Naive B cell (primary cell): ENCODE measurements at places on chromosomes 3 and 15. TPM values are rescaled to one million over a fixed set of nuclear protein-coding genes. Genes with fewer than 3 reads are reported as not detected.
A peak's percentile ranks its signal among the peaks of the same experiment; 100 is the strongest.

DNA sequence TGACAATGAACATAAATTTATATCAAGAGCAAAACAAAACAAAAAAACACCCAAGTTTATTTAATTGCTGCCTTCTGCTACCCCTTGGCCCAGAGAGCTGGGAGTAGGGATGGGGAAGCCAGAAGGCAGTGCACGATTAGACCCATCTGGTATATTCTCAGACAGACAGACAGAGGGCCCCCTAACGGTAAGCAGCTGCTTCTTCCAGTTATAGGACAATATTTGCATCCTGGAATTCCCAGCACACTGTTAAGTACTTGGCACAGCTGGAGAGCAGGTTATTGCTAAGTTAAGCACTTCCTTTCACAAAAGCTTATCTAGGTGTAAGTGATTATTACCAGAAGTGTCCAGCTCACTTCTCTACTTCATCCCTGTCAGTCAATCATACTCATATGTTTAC, 39.3 kb downstream of the C2CD4B start:
- H3K36me3 ChIP-seq, result no peaks in the 10 kb centered on the region
- no peak overlapping the region for H3K27ac ChIP-seq
- DNase-seq, result no peak
- H3K4me1 ChIP-seq, result no peaks in the 10 kb centered on the region
- H3K4me3 ChIP-seq, result no peak overlapping the region
- H3K27me3 ChIP-seq, result peaks cover 21% of the 10 kb centered on the region

The CPA3 gene
- polyA plus RNA-seq, result 0.31 TPM

GRCh38 chr3:172192830-172193415, 153.5 kb downstream of the FNDC3B start:
- no peaks in the 10 kb centered on the region for H3K4me1 ChIP-seq
- H3K36me3 ChIP-seq, result no peaks in the 10 kb centered on the region
- DNase-seq, result no peak
- no peak overlapping the region for H3K27ac ChIP-seq

- no peak overlapping the region for H3K27ac ChIP-seq
- H3K36me3 ChIP-seq, result no peaks in the 10 kb centered on the region
- no peaks in the 10 kb centered on the region for H3K27me3 ChIP-seq
- no peak for DNase-seq
Measured at GRCh38 chr3:110881069-110881468, 190.5 kb upstream of the NECTIN3 start.

GRCh38 chr3:5510300-5510699, 322.8 kb downstream of the EDEM1 start:
- H3K4me1 ChIP-seq, result no peaks in the 10 kb centered on the region
- DNase-seq, result no peak
- H3K27me3 ChIP-seq, result peaks cover 7% of the 10 kb centered on the region
- H3K4me3 ChIP-seq, result no peak overlapping the region
- peaks cover 16% of the 10 kb centered on the region for H3K36me3 ChIP-seq
- H3K27ac ChIP-seq, result no peak overlapping the region

The COL7A1 gene
- not detected for polyA plus RNA-seq

- DNase-seq, result no peak
- no peak overlapping the region for H3K4me3 ChIP-seq
- no peaks in the 10 kb centered on the region for H3K36me3 ChIP-seq
- no peaks in the 10 kb centered on the region for H3K4me1 ChIP-seq
- no peak overlapping the region for H3K27ac ChIP-seq
Measured at GRCh38 chr15:98382139-98382538, 266.2 kb upstream of the IGF1R start.

The CPLX3 gene
- polyA plus RNA-seq, result not detected

DNA sequence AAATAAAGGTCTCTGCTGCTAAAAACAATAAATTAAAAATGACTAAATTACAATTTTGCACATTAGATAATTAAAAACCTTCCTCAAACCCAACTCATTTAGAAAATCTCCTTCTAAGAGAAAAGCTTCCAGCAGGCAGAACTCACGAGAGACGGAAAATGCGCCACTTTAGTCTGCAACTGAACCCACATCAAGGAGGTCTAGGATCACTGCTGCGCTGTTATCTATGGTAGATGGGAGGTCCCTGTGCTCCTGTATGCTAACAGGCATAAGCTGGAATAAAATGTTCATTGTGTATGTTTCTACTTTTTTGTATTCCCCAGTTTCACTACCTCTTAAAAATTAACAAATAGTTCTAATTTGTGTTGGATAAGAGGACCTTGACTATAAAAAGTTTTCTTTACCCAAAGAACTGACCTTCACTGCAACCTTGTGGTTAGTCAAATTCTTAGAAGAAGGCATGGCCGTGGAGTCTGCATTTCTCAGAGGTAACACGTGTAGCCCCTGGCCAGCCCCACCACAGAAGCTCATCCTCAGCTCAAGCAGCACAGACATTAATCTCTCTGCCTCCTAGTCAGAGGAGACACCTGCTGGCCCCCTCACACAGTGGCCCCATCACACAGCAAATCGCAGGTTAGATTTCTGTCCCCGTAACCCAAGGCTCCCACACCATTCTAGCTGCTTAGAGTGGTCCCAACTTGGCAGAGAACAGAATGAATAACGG, 22.3 kb downstream of the STIMATE start:
- no peak for DNase-seq
- H3K27ac ChIP-seq, result no peak overlapping the region
- H3K36me3 ChIP-seq, result no peaks in the 10 kb centered on the region
- peaks cover 9% of the 10 kb centered on the region for H3K4me1 ChIP-seq
- H3K27me3 ChIP-seq, result no peaks in the 10 kb centered on the region

DNA sequence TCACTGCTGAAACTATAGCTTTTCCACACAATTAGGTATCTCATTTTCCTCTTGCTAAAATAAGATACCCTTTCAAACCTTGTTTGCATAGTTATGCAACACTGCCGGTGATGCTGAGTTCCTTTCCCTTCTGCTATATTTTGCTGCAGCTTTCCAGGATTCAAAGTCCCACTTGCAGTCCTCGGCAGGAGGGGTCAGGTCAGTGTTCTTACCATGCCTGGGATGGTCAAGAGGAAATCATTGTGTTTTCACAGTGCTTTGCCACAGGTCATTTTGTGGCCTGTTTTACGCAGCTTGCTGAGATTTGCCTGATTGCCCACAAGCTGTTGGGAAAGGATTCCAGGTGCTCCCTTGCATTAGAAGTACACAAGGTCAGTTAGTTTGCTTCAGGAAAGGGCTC, 156.9 kb downstream of the B3GALNT1 start:
- H3K36me3 ChIP-seq, result no peaks in the 10 kb centered on the region
- H3K27ac ChIP-seq, result peak overlapping the region; percentile 34
- no peak for DNase-seq
- no peak overlapping the region for H3K4me3 ChIP-seq

The RFTN1 gene
- polyA plus RNA-seq, result 116 TPM

The CHCHD6 gene
- 8.7 TPM for polyA plus RNA-seq

- DNase-seq, result no peak
- H3K4me1 ChIP-seq, result peaks cover 22% of the 10 kb centered on the region
- no peaks in the 10 kb centered on the region for H3K36me3 ChIP-seq
- no peak overlapping the region for H3K27ac ChIP-seq
- no peak overlapping the region for H3K4me3 ChIP-seq
Measured at GRCh38 chr3:30198162-30198561, 408.2 kb upstream of the TGFBR2 start.

DNA sequence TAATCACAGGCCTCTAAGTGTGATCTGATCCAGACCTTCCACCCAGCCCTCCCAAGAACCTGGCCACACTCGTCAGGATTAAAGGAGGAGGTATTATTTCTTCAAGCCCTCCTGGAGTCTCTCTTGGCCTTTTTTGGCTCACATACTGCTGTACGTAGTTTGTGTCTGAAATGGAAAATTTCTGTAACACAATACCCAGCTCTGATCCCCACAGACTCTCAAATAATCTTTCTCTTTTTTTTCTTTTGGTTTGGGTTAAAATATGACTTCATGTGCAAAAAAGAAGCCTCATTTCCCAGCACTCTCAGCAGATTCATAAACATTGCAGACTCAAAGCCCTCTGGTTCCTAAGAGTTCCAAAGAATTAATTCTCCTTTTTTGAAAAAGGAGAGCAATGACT, 96.5 kb upstream of the PHLDB2 start:
- no peaks in the 10 kb centered on the region for H3K4me1 ChIP-seq
- no peaks in the 10 kb centered on the region for H3K36me3 ChIP-seq
- no peaks in the 10 kb centered on the region for H3K27me3 ChIP-seq
- DNase-seq, result no peak

GRCh38 chr3:101735833-101736232, 11.4 kb downstream of the CEP97 start:
- no peak overlapping the region for H3K4me3 ChIP-seq
- no peaks in the 10 kb centered on the region for H3K27me3 ChIP-seq
- peaks cover 2% of the 10 kb centered on the region for H3K4me1 ChIP-seq

The APOD gene
- polyA plus RNA-seq, result 2.1 TPM

- DNase-seq, result peak; percentile 50
- H3K4me1 ChIP-seq, result peaks cover 57% of the 10 kb centered on the region
- no peaks in the 10 kb centered on the region for H3K27me3 ChIP-seq
- H3K36me3 ChIP-seq, result peaks cover 7% of the 10 kb centered on the region
- H3K4me3 ChIP-seq, result peak overlapping the region; percentile 76
- peak overlapping the region; percentile 98 for H3K27ac ChIP-seq
Measured at GRCh38 chr3:71402911-71403310, 180.6 kb downstream of the FOXP1 start.

- H3K27ac ChIP-seq, result peak overlapping the region; percentile 96
- no peak overlapping the region for H3K4me3 ChIP-seq
- H3K36me3 ChIP-seq, result peaks cover 18% of the 10 kb centered on the region
- H3K27me3 ChIP-seq, result no peaks in the 10 kb centered on the region
- H3K4me1 ChIP-seq, result peaks cover 42% of the 10 kb centered on the region
Measured at GRCh38 chr3:36877930-36878685, 66.7 kb downstream of the TRANK1 start.

The AQP9 gene
- polyA plus RNA-seq, result 0.12 TPM

DNA sequence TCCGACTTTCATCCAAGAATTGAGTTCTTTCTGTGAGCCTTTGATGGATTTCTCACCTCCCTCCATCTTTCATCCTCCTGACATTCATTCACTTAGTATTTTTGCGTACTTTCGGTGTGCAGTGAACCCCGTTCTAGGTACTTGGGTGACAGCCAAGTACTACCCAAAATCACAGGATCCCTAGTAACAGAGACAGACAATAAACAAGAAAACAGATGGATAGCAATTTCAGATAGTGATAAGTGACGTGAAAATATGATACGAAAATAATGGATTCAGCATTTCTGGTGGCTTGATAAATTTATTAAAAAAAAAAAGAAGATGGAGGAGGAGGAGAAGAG, 264 bp upstream of the CMTM6 start:
- DNase-seq, result no peak
- H3K36me3 ChIP-seq, result no peaks in the 10 kb centered on the region
- H3K27ac ChIP-seq, result peak overlapping the region; percentile 94

The SYNPR gene
- polyA plus RNA-seq, result not detected

DNA sequence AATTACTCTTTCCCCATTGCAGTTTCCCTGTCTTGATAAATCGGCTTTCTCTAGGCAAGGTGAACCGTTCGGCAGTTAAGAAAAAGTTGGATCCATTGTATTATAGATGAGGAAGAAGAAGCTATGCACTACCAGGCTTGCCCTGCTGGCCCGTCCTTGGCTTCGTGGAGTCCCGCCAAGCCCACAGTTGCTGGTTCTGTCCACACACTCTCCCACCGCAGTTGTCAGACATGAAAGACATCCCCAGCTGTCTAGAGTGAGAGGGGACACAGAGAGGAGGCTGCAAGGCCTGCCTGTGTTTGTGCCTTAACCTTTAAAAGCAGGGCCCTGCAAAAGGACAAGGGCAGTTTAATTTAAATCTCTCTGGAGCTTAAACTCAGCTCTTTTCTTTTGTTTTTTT, 47.2 kb upstream of the PLCL2 start:
- no peak overlapping the region for H3K4me3 ChIP-seq
- no peak for DNase-seq
- H3K27ac ChIP-seq, result no peak overlapping the region
- no peaks in the 10 kb centered on the region for H3K36me3 ChIP-seq

The HRG gene
- not detected for polyA plus RNA-seq
